Thymus (tissue), 14 donors: ENCODE measurements at places on chromosomes 6 and 20.

GRCh38 chr6:38163186-38164130 is 343.9 kb downstream of the ZFAND3 start:
- H3K36me3 ChIP-seq, result peaks cover 6% of the 10 kb centered on the region
- no peak for DNase-seq
- H3K4me3 ChIP-seq, result no peak overlapping the region
- H3K27me3 ChIP-seq, result no peaks in the 10 kb centered on the region
- no peaks in the 10 kb centered on the region for H3K4me1 ChIP-seq

GRCh38 chr6:7685276-7685675 is 40.6 kb upstream of the BMP6 start:
- no peak overlapping the region for H3K4me3 ChIP-seq
- no peak for DNase-seq
- H3K4me1 ChIP-seq, result no peaks in the 10 kb centered on the region

DNA sequence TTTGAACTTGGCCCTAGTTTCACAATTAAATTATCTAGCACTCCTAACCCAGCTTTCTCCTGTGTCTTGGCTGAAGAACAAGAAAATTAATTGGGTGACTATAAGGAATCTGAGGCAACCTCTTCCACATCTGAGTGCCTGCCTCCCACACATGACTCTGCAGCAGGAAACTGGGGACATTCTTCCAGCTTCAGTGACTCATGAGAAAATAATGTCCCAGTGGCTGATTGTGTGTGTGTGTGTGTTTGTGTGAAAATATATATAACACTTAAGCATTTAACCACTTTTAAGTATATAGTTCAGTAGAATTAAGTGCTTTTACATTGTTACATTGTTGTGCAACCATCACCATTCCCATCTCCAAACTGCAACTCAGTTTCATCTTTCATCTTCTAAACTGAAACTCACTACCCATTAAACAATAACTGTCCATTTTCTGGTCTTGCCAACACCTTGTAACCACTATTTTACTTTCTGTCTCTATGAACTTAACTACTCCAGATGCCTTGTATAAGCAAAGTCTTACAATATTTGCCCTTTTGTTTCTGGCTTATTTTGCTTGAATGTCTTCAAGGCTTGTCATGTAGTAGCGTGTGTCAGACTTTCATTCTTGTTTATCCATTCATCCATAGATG is 8.7 kb downstream of the TRIM38 start:
- H3K36me3 ChIP-seq, result peaks cover 55% of the 10 kb centered on the region
- no peak overlapping the region for H3K4me3 ChIP-seq
- H3K27me3 ChIP-seq, result no peaks in the 10 kb centered on the region
- peaks cover 4% of the 10 kb centered on the region for H3K4me1 ChIP-seq
- no peak for DNase-seq

- no peak overlapping the region for H3K4me3 ChIP-seq
- H3K4me1 ChIP-seq, result no peaks in the 10 kb centered on the region
- no peaks in the 10 kb centered on the region for H3K36me3 ChIP-seq
Measured at GRCh38 chr6:89597372-89597771, 41.2 kb downstream of the LYRM2 start.

GRCh38 chr6:54115966-54116365 is 4.7 kb downstream of the MLIP start:
- DNase-seq, result no peak
- H3K4me3 ChIP-seq, result no peak overlapping the region
- H3K27ac ChIP-seq, result no peak overlapping the region
- H3K4me1 ChIP-seq, result no peaks in the 10 kb centered on the region

DNA sequence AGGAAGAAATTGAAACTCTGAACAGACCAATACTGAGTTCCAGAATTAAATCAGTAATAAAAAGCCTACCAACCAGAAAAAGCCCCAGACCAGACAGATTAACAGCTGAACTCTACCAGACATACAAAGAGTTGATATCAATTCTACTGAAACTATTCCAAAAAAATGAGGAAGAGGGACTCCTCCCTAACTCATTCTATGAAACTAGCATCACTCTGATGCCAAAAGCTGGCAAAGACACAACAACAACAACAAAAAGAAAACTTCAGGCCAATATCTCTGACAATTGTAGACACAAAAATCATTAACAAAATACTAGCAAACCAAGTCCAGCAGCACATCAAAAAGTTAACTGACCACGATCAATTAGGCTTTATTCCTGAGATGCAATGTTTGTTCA is 246.0 kb upstream of the RUNX2 start:
- H3K4me3 ChIP-seq, result no peak overlapping the region
- H3K4me1 ChIP-seq, result no peaks in the 10 kb centered on the region
- H3K36me3 ChIP-seq, result no peaks in the 10 kb centered on the region
- DNase-seq, result no peak

DNA sequence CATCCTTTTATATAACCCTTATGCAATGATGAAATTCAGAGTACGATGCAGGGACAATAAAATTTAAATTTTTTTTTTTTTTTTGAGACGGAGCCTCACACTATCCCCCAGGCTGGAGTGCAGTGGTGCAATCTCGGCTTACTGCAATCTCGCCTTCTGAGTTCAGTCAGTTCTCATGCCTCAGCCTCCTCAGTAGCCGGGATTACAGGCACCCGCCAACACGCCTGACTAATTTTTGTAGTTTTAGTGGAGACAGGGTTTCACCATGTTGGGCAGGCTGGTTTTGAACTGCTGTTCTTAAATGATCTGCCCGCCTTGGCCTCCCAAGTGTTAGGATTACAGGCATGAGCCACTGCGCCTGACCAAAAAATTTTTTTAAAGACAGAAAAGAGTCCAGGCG is 15.2 kb downstream of the MTO1 start:
- peaks cover 62% of the 10 kb centered on the region for H3K36me3 ChIP-seq
- H3K4me1 ChIP-seq, result no peaks in the 10 kb centered on the region
- H3K4me3 ChIP-seq, result no peak overlapping the region

DNA sequence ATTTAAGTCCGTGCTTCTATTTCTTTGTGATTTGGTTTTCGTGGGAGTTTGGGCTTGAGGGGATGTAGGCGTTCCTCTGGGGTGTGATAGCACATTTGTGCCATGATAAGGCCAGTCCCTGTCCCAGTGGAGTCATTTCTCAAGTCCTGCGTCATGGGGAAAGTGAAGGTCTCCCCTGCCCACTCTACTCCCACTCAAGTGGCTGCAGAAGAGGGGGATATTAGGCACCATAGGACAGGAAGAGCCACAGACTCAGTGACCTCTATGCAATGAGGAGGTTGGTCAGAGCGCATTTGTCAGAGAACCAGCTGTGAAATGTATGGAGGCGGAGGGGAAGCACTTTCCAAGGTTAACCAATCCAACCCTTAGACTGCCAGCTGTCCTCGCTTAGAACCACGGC is 51.9 kb upstream of the EDN1 start:
- no peaks in the 10 kb centered on the region for H3K36me3 ChIP-seq
- H3K4me1 ChIP-seq, result peaks cover 8% of the 10 kb centered on the region
- no peak overlapping the region for H3K4me3 ChIP-seq
- DNase-seq, result no peak
- H3K27me3 ChIP-seq, result no peaks in the 10 kb centered on the region
- H3K27ac ChIP-seq, result no peak overlapping the region

GRCh38 chr6:128156321-128157111 is 255.7 kb upstream of the THEMIS start:
- H3K36me3 ChIP-seq, result no peaks in the 10 kb centered on the region
- H3K4me3 ChIP-seq, result no peak overlapping the region
- no peaks in the 10 kb centered on the region for H3K27me3 ChIP-seq
- no peak for DNase-seq

GRCh38 chr6:34791164-34791700 is 651 bp upstream of the BLTP3A start:
- no peak for DNase-seq
- H3K27ac ChIP-seq, result peak overlapping the region; percentile 87
- H3K27me3 ChIP-seq, result no peaks in the 10 kb centered on the region
- H3K36me3 ChIP-seq, result no peaks in the 10 kb centered on the region
- peak overlapping the region; percentile 89 for H3K4me3 ChIP-seq

- peaks cover 25% of the 10 kb centered on the region for H3K4me1 ChIP-seq
- no peak for DNase-seq
- H3K27ac ChIP-seq, result peak overlapping the region; percentile 96
- H3K36me3 ChIP-seq, result peaks cover 26% of the 10 kb centered on the region
Measured at GRCh38 chr6:31652925-31653724, 664 bp upstream of the BAG6 start.

GRCh38 chr20:11137688-11138087 is 463.9 kb upstream of the JAG1 start:
- no peak for DNase-seq
- no peak overlapping the region for H3K27ac ChIP-seq
- H3K4me1 ChIP-seq, result no peaks in the 10 kb centered on the region

- peaks cover 52% of the 10 kb centered on the region for H3K36me3 ChIP-seq
- no peak overlapping the region for H3K4me3 ChIP-seq
- no peaks in the 10 kb centered on the region for H3K27me3 ChIP-seq
- no peak overlapping the region for H3K27ac ChIP-seq
- H3K4me1 ChIP-seq, result no peaks in the 10 kb centered on the region
Measured at GRCh38 chr20:45842169-45842812, 8.7 kb downstream of the SNX21 start.

- H3K36me3 ChIP-seq, result no peaks in the 10 kb centered on the region
- H3K4me1 ChIP-seq, result peaks cover 2% of the 10 kb centered on the region
- no peak overlapping the region for H3K4me3 ChIP-seq
Measured at GRCh38 chr6:24603241-24603640, 42.8 kb downstream of the KIAA0319 start.

DNA sequence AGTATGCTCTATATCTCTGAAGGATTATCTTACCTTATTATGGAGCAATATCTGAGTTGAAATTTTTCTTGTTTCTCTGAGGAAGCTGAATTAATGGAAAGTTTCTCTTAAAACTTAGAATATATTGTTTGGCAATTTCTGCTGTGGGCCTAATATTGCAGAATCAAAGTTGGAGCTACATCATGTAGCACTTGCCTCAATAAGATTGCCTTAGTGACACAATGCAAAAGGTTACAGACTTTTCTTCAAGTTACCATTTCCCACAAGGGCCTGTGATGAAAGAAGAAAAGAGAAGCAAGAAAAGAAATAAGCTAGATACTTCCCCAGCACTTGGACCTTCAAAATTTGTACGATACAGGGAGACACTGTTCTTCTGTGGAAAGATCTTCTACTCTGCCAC is 151.2 kb downstream of the SOBP start:
- no peaks in the 10 kb centered on the region for H3K36me3 ChIP-seq
- no peak overlapping the region for H3K27ac ChIP-seq
- H3K4me3 ChIP-seq, result no peak overlapping the region
- H3K4me1 ChIP-seq, result no peaks in the 10 kb centered on the region
- no peak for DNase-seq

GRCh38 chr6:5087389-5087788 is 2.2 kb downstream of the PPP1R3G start:
- no peak overlapping the region for H3K27ac ChIP-seq
- peak; percentile 34 for DNase-seq
- no peak overlapping the region for H3K4me3 ChIP-seq

GRCh38 chr20:62433658-62434497 is 6.5 kb upstream of the RBBP8NL start:
- peaks cover 10% of the 10 kb centered on the region for H3K27me3 ChIP-seq
- H3K36me3 ChIP-seq, result no peaks in the 10 kb centered on the region
- no peak overlapping the region for H3K27ac ChIP-seq
- DNase-seq, result no peak

DNA sequence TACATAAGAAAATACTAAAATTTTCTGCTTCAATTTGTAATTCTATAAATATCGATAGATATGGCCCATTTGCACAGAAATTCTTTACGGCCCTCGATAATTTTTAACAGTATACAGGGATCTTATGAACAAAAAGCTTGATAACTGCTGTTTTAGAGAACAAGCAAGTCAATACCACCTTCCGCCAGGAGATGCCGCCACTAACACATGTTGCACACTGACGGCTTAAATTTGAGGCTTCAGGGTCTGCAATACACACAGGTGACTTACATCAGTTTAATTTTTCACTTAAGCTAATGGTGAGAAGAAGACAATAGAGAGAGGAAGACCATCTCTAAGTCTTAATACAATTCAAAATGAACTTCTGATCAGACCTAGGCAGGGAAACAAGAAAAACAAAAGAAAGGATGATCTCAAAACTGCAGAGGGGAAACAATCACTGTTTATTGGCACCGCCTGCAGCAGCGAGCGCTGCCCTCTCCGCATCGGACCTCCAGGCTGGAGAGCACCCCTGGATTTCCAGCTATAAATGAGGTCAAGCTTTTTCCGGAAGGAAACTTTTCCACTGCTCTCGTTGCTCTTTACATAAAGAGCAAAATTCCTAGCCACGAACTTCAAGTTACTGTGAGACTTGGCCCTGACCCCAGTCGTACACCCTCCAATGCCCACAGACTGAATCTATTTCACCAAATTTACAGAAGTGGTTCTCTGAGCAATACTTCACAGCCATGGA is 53.9 kb downstream of the OTOR start:
- DNase-seq, result peak; percentile 53
- no peak overlapping the region for H3K4me3 ChIP-seq
- no peaks in the 10 kb centered on the region for H3K27me3 ChIP-seq
- no peak overlapping the region for H3K27ac ChIP-seq

DNA sequence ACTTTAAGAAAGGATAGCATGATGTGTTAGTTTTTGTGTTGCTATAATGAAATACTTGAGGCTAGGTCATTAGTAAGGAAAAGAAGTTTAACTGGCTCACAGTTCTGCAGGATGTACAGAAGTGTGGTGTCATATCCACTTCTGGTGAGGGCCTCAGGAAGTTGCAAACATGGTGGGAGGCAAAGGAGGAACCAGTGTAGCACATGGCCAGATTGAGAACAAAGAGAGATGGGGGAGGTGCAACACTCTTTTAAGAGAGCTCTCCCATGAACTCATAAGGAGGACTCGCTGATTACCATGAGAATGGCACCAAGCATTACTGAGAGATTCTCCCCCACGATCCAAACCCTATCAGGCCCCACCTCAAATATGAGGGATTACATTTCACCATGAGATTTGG is 265.4 kb downstream of the RIMS1 start:
- no peak for DNase-seq
- H3K27me3 ChIP-seq, result no peaks in the 10 kb centered on the region
- no peaks in the 10 kb centered on the region for H3K36me3 ChIP-seq
- H3K4me1 ChIP-seq, result no peaks in the 10 kb centered on the region
- H3K27ac ChIP-seq, result no peak overlapping the region
- H3K4me3 ChIP-seq, result no peak overlapping the region

DNA sequence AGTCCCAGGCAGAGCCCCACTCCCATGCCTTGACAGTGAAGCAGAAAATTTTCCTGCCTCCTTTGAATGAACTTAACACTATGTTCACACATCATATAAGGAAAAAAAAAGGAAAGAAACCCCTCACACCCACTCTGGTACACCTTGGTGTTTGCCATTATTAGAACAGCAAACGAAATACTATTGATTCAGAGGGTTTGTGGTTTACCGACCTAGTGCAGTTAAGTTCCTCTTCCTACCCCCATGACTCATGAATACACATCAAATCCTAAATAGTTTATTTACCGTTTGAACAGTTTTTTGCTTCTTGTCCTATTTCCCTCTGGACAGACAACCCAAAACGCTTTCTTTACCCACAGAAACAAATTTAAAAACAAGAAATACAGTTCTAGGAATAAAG is 237.7 kb downstream of the FOXA2 start:
- H3K36me3 ChIP-seq, result no peaks in the 10 kb centered on the region
- H3K27ac ChIP-seq, result no peak overlapping the region
- no peak for DNase-seq
- H3K4me3 ChIP-seq, result no peak overlapping the region

- no peak for DNase-seq
- no peaks in the 10 kb centered on the region for H3K36me3 ChIP-seq
- peaks cover 4% of the 10 kb centered on the region for H3K4me1 ChIP-seq
- H3K27me3 ChIP-seq, result no peaks in the 10 kb centered on the region
- H3K27ac ChIP-seq, result no peak overlapping the region
Measured at GRCh38 chr6:44833248-44833647, 445.7 kb downstream of the CDC5L start.
